ENCODE measurements at places on chromosomes 7 and 10. TPM values are rescaled to one million over a fixed set of nuclear protein-coding genes. Genes with fewer than 3 reads are reported as not detected.

FGL2 gene
- total RNA-seq = 11.5 TPM

SAMD9 gene
- 2.7 TPM for total RNA-seq

SEMA3D gene
- 1.1 TPM for total RNA-seq

KCNIP2 gene
- total RNA-seq = 516 TPM

GIMAP5 gene
- 8.5 TPM for total RNA-seq

SNX8 gene
- total RNA-seq = 19.1 TPM

TEX47 gene
- not detected for total RNA-seq

STEAP2 gene
- total RNA-seq = 10.5 TPM

HOXA6 gene
- total RNA-seq = not detected

OR9A2 gene
- total RNA-seq = 0.22 TPM

Measured in Right ventricle myocardium superior (tissue), 1 donor.